ENCODE measurements at places on chromosomes 4 and X. TPM values are rescaled to one million over a fixed set of nuclear protein-coding genes. Genes with fewer than 3 reads are reported as not detected.

AP1AR gene
- total RNA-seq: 25.4 TPM

MBTPS2 gene
- 6.9 TPM for total RNA-seq

MTMR8 gene
- total RNA-seq: 0.05 TPM

ARR3 gene
- total RNA-seq: not detected

TRIML2 gene
- total RNA-seq: 126 TPM

GYG2 gene
- 0.05 TPM for total RNA-seq

IL21 gene
- total RNA-seq: not detected

UGDH gene
- 38.6 TPM for total RNA-seq

KANTR gene
- 2.6 TPM for total RNA-seq

RAI2 gene
- 2.7 TPM for total RNA-seq

MAGEC2 gene
- not detected for total RNA-seq

CNKSR2 gene
- total RNA-seq: not detected

PNMA5 gene
- not detected for total RNA-seq

RAB41 gene
- total RNA-seq: not detected

AADAT gene
- 1.1 TPM for total RNA-seq

MTTP gene
- total RNA-seq: not detected

PARM1 gene
- 0.07 TPM for total RNA-seq

H2BW2 gene
- not detected for total RNA-seq

IQCM gene
- not detected for total RNA-seq

KCND1 gene
- not detected for total RNA-seq

ASMT gene
- total RNA-seq: not detected

MID2 gene
- total RNA-seq: 33.9 TPM

RASGEF1B gene
- not detected for total RNA-seq

ADH7 gene
- not detected for total RNA-seq

STK32B gene
- total RNA-seq: 15.4 TPM

NEUROG2 gene
- not detected for total RNA-seq

IDUA gene
- total RNA-seq: 4.1 TPM

WDR1 gene
- total RNA-seq: 496 TPM

PRKG2 gene
- total RNA-seq: under 0.01 TPM

NAP1L2 gene
- total RNA-seq: 0.34 TPM

WNK3 gene
- 0.15 TPM for total RNA-seq

GPRASP1 gene
- total RNA-seq: 0.13 TPM

KLHL13 gene
- total RNA-seq: 1.4 TPM

Data from mammary microvascular endothelial cell (primary cell).